Epithelial cell of prostate (primary cell): ENCODE measurements at places on chromosomes 3 and 15.

- DNase-seq = no peak
These were observed 147.6 kb downstream of the IL20RB start for GRCh38 chr3:137105277-137105977.

- DNase-seq = no peak
These were observed 112.6 kb upstream of the NEO1 start for GRCh38 chr15:72939514-72940228.

GRCh38 chr3:74302281-74302680 is 312.2 kb downstream of the CNTN3 start:
- DNase-seq = no peak

DNA sequence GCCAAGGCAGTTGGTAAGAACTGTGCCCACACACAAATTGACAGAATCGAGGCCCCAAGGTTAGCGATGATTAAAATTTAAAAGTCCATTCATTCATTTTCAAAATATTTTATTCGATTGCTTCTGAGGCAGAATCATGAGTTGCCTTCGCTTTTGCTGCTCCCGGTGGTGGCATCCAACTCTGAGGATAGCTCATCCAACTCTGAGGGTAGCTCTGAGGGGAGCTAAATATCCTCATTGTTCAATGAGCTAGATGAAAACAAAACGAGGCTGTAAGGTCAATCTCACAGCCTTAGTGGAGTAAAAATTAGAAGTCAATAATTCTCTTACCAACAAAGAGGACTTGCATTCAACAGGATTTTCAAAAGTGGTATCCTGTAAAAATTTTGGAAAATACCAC is 897 bp upstream of the CHL1 start:
- DNase-seq = no peak

DNA sequence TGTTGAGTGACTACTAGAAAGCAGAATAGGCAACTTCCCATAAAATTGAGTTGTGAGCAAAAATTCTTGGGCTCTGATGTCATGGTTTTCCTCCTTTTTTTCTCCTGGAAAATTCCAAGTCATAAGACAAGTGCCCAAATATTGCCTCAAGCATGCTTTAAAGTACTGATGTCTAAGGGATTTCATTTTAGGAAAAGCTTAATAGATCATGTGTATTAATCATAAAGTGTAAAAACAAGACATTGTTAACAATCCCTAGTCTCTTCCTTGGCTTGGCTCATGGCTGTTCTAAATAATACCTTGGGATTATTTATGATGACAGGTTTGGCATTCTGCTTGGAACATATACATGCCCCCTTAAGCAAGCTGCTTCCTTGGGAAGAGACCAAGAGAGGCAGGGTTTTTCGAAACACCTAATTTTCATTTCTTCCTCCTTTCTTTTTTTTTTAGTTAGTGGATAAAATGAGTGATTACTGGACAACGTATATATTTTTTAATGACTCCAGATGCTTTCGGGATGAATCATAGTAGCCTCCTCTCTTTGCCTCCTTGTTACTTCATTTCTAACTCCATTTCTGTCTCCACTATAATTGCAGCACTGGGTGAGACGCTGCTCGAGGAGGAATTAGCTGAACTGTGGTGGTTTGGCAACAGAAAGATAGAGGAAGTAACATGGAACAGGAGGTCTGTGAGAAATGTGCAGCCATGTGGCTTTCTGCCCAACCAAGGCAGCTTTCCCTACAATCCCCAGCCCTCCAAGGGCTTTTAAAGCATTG is 104.9 kb downstream of the TPRG1 start:
- no peak for DNase-seq

DNA sequence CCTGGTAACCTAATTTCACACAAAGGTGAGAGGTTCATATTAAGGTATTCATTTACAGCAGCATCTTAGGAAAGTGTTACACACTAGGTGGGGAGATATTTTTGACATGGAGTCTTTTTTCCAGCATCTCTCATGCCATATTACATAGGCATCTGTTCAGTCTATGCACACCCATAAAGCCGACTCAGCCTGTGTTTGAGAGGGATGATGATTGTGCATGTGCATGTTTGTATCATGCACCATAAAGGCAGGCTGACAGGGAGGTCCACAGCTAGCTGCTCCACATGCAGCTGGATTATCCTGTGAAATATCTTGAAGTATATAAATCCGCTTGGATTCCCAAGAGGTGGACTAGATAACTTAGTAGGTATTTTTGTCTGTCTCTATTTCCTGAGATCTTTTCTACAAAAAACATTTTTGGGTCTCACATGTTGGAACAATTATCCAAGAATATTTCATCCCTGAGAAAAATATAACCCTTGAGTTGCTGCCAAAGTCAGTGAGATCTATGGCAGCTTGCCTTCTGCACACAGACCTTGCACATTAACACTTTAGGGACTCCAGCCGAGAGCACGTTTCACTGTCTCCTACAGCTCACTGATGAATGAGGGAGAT is 288.4 kb upstream of the DPH6 start:
- DNase-seq = no peak

DNA sequence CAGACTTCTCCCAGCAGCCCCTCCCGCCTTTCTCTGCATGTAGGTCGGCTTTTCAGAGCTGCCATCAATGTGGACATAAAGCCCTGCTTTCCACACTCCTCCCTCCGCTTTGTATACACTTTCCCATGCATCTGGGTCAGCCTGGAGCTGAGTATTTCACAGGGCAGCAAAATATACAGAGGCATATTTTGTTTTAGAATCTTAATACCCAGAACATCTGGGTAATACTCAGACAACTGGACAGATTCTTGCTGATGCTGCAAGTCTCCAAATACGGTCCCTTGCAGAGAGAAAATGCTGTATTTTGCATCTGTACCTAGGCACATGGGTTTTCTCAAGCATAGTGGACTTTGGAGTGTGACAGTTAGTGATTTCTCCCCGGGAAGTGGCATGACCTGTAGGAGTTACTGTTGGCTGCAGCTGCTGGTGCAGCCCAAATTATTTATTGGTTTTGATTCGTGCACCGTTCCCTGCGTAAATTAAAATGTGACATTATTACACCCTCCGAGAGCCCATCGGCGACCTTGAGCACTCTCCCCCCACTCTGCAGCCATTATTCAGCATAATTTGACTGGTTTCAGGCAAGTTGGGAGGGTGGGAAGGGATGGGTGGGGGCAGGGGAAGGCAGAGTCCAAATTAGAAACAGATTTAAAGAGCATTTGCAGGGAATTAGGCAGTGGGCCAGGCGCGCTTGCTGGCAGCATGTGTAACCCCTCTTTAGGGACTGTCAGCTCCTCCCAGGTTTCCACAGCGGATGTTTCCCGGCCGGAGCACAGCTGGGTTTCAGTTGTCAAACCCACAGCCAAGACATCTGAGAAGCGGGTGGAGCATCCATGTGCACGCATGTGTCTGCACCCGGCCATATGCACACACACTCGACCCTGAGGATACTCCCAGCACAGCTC is 100.8 kb downstream of the CPN2 start:
- DNase-seq = no peak

DNA sequence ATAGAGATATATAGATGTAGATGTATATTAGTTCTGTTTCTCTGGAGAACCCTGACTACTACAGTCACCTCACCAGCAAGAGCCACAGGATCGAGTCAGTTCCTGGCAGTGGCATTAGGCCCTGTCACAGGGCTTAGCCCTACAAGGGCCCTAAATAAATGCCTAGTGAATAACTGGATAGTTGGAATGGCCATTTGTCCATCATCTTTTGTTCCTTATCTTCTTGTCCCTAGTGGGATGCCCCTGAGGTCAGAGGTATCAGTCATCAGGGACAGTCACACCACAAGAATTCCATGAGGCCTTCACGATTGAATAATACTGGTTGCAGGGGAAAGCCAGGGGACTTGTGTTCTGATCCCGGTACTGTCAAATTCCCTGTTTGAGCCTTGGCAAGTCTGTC is 204.9 kb upstream of the PPP2R3A start:
- no peak for DNase-seq
